ENCODE measurements at places on chromosomes 4 and X. TPM values are rescaled to one million over a fixed set of nuclear protein-coding genes. Genes with fewer than 3 reads are reported as not detected.

CCDC120 gene
- total RNA-seq: 3.6 TPM

GRIA2 gene
- total RNA-seq: not detected

DNA sequence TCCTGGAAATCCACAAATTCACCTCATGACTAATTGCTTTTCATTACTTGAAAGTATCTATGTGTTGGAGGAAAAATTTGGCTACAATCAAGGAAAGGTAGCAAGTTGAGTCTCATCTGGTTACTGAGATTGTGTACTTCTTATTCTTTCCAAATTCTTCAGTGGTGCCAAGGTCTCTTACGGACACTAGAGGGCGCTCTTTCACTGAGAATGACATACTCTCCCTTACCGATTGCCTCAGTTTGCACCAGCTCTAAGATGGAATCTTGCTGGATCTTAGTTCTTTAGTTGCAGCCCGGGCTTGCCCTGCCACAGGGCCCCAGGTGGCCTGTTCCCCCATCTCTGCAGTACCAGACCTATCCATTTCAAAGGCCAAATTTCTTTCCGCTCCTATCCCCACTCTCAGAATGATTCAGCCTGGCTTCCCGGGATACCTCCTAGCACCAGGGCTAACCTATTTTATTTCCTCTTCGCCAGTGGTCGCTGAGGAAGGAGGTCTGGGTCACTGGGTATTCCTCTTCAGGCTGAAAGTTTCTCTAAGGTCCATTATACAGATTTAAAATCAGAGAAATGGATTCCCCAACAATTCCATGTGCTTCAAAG is 24.6 kb upstream of the GPR50 start:
- peak; percentile 52 for DNase-seq

GRCh38 chr4:168501407-168501806 is 4.6 kb downstream of the PALLD start:
- DNase-seq: no peak

- DNase-seq: peak; percentile 47
These were observed 3.8 kb downstream of the ZFX start for GRCh38 chrX:24153178-24153795.

GRCh38 chr4:99754756-99755155 is 61.9 kb upstream of the DAPP1 start:
- DNase-seq: no peak
